ENCODE measurements at places on chromosomes 4 and X.

GRCh38 chr4:11408233-11408967 is 20.3 kb downstream of the HS3ST1 start:
- no peak for DNase-seq

DNA sequence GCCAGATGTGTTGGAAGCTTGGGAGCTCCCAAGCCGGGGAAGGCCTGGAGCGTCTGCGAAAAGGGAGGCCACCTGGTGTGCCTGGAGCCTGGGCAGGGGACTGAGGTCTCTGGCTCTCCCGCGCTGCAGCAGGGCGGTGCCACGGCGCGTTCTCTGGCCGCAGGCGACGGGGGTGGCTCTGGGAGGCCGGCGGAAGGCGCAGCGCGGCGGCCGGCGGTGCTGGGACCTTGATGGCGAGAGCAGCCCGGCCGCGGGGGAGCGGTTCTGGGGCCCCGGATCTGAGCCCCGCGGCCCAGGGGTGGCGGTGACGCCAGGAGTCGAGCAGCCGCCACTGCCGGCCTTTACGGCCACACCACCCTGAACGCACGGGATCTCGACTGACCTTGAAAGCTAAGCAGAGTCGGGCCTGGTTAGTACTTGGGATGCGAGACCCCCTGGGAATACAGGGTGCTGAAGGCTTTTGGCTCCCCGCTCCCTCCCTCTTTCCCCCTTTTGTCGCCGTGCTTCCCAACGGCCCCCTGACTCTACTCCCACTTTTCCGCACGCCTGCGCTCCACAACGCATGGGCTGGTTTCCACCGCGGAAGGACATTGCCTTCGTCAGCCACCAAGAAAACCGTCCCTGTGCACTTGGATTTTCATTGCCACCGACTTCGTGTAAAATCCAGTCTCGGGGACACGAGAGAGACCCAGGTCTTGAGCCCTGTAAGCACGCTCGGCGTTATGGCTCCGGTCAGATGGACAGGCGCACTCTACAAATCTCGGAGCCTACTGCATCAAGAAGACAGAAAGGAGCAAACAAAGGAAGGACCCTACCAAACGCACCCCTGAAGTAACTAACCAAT is 9.5 kb downstream of the FRG2 start:
- DNase-seq = no peak

DNA sequence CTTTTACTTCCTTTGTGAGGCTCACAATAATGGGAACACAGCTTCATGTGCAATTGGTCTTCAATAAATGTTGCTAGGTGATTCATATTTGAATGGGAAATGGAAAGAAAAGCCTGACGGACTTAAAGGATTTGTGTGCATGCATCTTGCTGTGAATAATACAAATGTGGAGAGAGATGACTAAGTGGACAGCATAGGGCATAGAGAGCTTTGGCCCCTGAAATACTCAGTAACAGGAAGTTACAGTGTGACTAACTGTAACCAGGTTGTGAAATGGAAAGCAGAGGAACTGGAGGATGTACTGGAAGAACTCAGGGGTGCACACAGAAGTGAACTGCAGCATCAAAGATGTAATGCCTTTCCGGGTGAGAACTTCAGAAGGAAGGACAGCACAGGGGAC is 206.7 kb downstream of the MGST2 start:
- DNase-seq = no peak

GRCh38 chr4:54898056-54898562 is 227.3 kb downstream of the KDR start:
- no peak for DNase-seq

GRCh38 chrX:106035064-106035463 is 3.5 kb downstream of the SERPINA7 start:
- DNase-seq = no peak

GRCh38 chrX:9681422-9681821 is 84.2 kb downstream of the GPR143 start:
- DNase-seq = no peak

GRCh38 chr4:78356251-78356786 is 195.3 kb upstream of the ANXA3 start:
- DNase-seq = no peak

All from NT2/D1 (cell line).